ENCODE measurements at places on chromosomes 4 and X.

GRCh38 chr4:95417531-95417930, 131.2 kb downstream of the UNC5C start:
- DNase-seq: no peak

DNA sequence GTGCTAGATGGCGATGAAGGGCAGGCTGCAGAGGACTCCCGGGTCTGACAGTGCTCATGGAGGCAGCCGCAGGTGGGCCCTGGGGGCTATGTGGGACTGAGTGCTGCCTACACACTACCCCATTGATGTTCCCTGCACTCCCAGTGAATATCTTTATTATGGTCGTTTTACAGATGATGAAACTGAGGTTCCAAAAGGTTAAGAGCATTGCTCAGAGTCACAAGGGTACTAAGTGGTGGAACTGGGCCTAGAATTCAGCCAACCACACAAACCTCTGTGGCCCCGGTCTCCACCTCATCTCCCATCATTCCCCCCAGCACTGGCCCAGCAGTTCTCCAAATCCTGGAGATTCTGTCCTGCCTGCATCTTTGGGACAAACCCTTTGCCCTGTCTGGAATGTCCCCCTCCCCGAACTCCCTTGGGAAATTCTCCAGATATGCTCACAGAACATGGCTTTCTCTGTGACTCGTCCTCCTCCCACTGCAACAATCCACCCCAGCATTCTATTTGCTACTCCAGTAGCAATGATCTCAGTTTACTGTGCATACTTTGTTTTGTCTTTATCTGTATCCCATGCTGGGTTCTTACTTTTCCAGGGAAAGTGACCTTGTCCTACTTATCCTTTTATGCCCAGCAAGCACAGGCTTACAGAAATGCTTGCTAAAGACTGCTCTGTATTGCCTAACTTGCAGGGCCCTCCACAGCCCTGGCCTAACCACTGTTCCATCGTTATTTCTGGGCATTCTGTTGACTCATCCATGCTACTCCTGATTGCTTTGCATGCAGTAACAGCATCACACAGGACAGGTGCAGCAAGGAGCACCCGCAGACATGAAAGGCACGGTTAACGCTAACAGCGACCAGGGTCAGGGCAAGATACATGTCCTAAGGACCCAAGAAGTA, 14.0 kb downstream of the PNMA6F start:
- no peak for DNase-seq

DNA sequence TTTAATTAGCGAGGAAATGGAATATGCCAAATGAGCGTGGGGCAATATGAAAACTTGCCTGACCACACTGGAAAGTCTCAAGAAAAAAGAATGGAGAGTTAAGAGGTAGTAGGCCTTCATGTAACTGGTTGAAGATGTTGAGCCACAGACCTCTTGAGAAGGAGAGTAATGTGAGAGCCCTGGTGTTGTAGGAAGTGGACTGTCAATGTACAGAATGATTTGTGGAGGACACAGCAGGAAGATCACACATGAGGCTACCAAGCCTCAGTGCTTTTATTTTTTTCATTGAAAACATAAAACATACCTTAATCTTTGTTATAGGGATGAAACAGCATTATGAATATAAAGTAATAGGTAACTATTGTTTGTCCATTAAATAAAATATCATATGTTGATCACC, 331.6 kb downstream of the UNC5C start:
- DNase-seq: no peak

- no peak for DNase-seq
Observed at GRCh38 chr4:72706684-72707083, 137.7 kb upstream of the ADAMTS3 start.

- DNase-seq: no peak
Observed at GRCh38 chr4:100926039-100926717, 408.4 kb upstream of the EMCN start.

GRCh38 chrX:134760650-134761049, 102.4 kb upstream of the PLAC1 start:
- no peak for DNase-seq

DNA sequence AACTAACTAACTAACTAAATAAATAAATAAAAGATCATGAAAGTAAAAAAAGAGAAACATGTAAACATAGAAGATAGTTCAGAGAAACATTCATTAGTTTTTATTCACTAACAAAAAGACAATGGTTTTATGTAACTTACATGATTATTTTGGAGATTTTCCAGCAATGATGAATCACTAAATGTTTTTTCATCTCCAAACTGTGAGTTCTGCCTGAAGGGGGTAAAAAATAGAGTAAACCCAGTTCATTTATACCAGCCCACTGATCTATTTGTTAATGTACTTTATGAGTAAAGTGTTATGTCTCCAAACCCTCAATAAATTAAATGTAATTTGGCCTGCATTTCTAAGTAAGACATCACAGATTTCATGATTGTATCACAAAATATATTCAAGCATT, 101.1 kb downstream of the ATP8A1 start:
- no peak for DNase-seq

DNA sequence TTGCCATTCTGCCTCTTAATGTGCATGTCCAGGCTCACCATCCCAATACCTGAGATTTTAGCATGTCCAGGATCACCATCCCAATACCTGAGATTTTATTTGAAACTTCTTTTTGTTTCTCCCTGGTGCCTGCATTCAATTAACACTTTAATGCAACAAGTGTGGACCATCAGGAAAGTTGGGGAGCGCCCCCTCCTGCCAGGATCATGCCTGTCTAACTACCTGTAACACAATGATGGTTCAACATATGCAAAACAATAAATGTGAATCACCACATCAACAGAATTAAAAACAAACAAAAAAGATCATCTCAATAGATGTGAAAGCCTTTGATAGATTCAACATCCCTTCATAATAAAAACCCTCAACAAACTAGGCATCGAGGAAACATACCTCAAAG, 1359.5 kb upstream of the DIAPH2 start:
- DNase-seq: no peak

GRCh38 chr4:99180382-99181070, 36.4 kb upstream of the ADH4 start:
- DNase-seq: no peak

DNA sequence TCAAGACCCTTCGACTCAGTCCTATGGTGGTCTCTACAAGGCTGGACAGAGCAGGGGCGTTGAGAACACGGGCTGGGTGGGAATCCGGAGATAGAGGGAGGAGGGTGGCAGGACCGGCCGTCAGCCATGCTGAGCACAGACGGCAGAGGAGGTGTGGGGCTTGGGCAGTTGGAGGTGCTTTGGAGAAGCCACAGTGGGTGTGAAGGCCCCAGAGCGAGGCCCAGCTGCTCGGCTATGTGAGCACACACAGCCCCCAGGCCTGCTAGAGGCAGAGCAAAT, 4.2 kb downstream of the PDE6B start:
- DNase-seq: no peak

- DNase-seq: peak; percentile 11
Observed at GRCh38 chr4:74370912-74371311, 6.0 kb downstream of the EREG start.

- no peak for DNase-seq
Observed at GRCh38 chrX:48703642-48704481, 7.3 kb downstream of the SUV39H1 start.

DNA sequence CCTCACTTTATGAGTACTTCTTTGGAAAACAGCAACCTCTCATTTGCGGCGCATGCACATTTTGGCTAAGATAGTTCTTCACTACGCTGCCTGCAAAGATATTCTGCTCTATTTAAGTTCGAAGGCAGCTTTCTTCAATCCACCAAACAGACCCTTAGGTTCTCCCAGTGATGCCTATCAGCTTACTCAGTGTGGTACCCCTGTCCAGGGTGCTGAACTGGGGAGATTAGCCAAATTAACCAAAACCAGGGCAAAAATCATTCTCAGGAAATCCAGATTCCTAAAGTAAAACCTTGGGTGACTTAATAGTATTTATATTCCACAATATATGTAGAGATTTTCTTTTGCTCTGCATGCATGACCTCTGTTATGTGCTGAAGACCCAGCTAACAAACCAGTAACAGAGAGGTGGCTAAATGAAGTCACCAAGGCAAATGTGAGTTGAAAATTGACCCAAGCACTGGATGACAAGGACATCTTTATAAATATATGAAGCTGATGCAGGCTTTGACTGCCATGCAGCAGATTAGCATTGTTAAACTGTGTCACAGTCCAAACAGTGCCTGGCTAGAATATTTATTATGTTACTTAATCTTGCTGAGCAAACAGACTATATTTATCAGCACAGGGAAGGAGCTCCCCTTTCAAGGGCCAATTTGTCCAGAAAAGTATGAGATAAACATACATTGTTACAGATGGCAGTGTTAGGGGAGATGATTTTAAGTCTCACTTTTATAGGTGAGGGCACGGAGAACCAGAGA, 418.2 kb downstream of the STIM2 start:
- no peak for DNase-seq

- no peak for DNase-seq
Observed at GRCh38 chr4:145061318-145061920, 36.6 kb downstream of the ANAPC10 start.

GRCh38 chr4:156767911-156768415, 203.6 kb downstream of the PDGFC start:
- DNase-seq: no peak

DNA sequence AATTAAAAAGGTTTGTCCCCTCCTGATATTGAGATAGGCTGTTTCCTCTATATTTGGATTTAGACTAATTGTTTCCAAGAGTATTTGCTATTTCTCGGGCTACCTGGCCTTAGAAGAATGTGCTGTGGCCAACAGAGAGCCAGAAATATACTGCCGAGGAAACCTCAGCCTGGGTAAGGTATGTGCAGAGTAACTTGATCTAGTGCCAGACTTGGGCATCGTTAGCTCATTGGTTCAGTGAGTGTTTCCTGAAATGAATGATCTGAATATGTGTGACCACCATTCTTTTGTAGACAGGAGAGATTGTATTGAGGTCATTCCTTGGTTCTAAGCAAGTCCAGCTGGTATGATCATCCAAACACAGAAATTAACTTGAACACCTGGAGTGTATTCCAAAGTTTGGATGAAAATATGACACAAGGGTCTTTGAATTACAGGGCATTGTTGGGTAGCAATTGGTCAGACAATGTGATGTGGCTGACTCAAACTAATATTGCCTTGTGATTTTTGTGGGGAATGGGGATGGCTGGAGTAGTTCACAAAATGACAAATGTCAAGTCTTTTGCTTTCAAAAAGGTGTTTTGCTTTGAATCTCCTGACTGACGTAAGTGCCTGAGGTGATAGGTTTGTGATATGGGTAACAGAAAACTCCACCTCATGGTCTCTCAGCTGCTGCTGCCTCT, 100.2 kb upstream of the CXCL13 start:
- DNase-seq: no peak

- DNase-seq: no peak
Observed at GRCh38 chrX:46864606-46865005, 27.8 kb downstream of the RP2 start.

DNA sequence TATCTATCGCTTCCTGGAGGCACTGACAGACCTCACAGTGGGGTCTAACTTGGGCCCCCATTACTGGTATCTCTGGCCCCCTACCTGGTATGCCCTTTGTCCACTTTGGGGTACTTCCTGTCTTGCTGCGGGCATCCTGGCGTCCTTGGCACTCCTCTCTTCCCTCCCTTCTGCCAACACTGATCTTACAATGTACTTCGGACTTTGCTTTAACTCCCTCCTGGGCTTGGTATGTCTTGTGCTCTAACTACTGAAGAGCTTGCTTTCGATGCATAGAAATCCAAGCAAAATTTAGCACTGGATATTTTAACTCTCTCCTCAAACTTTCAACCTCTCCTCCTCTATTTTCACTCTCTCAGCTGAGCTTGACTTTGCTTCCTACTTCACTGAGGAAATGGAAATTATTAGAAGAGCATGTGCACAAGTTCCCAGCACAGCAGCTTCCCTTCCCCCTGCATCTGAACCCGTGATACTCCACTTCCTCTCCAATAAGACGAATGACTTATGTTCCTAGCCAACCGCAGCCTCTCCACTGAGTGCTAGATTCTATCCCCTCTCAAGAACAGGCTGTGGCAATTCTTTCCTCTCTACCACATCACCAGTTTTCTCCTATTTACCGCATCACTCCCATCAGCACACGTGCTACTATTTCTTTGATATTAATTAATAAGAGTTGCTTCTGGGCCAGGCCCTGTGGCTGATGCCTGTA, 52.9 kb downstream of the SUPT20HL2 start:
- peak; percentile 4 for DNase-seq

DNA sequence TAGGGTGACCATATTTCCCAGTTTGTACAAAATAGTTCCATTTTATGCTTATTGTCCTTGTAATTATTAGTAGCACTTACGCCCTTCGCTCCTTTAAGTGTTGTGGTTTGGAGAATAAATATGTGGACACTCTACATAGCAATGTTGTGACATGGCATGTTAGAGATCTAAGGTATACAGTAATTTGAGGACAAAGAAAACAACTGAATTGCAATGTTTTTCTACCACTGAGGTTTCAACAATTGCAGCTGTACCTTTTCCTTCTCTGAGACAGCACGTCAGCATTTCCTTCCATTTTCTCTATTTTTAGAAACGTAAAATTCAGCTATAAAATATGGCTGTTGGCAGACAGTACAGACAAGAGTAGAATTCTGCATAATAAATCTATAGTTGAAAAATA, 323.1 kb downstream of the MAPK10 start:
- no peak for DNase-seq

GRCh38 chrX:37060999-37061398, 52.8 kb downstream of the FAM47C start:
- no peak for DNase-seq

GRCh38 chr4:113285501-113285900, 236.0 kb downstream of the ANK2 start:
- DNase-seq: no peak

DNA sequence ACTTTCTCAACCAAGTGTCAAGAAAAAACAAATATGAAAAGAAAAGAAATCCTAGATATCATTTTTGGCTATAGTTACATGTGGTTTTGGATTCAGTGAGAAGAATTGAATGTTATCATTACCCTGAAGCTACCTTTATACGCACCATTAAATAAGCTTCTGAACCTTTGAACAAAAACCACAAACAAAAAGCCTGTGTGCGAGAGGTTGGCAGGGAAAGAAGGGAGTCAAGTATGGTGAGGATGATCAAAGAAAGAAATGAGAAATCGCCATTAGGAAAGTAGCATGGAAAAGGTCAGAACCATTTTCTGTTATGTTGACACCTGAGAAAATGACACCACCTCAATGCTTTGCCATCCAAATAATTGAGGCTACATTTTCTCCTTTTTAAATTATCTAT, 1.2 kb upstream of the SLC7A11 start:
- no peak for DNase-seq

- no peak for DNase-seq
Observed at GRCh38 chrX:48498374-48498809, 10.4 kb upstream of the PORCN start.

DNA sequence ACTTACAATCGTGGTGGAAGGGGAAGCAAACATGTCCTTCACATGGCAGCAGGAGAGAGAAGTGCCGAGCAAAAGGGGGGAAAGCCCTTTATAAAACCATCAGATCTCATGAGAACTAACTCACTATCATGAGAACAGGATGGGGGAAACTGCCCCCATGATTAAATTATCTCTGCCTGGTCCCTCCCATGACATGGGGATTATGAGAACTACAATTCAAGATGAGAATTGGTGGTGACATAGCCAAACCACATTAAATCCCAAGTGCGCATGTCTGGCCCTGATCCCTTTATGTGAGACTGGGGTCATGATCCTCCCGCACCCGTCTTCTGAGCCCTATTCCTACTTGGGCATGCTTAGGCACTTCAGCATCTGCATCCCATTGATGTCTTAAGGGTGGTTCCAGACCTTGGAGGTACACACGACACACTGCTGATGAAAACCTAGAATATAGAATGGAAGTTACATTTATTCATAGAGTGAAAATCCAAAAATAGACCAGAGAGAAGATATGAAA, 116.0 kb downstream of the PTTG2 start:
- DNase-seq: no peak
